ENCODE measurements at places on chromosomes 4 and X.

DNA sequence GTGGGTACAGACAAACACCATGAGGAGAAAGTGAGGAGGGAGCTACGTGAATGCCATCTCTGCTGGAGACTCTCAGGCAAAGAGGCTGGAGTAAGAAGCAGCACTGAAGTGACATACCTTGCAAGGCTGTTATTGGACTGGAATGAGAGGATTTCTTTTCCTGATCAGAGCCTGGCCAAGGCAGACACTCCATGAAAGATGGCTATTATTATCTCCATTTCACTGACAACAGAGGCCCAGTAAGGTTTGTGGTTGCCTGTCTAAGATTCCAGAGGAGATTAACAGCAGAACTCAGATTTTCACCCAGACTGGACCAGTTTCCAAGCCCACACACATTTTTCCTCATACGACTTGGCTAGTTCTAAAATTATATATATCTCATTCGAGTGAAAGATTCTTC lies 162.0 kb upstream of the EOLA2 start:
- no peak for DNase-seq

DNA sequence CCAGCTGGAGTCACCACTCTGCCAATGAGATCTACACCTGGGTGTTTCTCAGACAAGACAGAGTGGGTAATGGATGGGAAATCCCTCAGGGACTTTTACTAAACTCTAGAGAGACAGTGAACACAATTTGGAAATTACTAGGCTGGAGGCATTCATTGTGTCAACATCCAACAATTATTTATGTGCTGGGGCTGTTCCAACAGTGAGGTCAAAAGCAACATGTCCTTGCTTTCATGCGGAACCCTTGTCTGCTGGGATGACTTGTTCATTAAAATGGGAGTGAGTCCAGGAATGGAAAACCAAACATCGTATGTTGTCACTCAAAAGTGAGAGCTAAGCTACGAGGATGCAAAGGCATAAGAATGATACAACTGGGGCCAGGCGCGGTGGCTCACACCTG lies 54.0 kb downstream of the DRD5 start:
- no peak for DNase-seq

DNA sequence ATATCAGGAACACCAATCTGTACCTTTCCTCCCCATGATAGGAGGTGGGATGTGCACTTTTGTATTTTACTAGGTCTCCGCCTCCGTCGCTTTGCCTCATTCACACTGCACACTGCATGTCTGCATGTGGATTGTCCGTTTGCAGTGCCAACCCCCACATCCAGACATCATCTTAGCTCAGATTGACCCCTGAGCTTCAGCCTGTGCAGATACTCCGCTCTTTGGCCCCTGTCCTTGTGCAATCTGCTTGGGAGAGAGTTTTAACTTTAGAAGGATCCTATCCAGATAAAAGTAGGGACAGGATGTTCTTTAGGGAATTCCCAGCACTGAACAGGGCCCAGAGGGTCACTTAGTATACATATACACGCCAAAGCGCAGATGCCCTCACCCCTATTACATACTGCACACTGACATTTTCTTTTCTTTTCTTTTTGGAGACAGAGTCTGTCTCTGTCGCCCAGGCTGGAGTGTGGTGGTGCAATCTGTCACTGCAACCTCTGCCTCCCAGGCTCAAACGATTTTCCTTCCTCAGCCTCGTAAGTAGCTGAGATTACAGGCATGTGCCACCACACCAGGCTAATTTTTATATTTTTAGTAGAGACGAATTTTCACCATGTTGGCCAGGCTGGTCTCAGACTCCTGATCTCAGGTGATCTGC lies 43.3 kb upstream of the FBXW7 start:
- no peak for DNase-seq

GRCh38 chr4:121030711-121031110 lies 41.6 kb downstream of the NDNF start:
- no peak for DNase-seq

- DNase-seq = no peak
Observed at GRCh38 chr4:184424993-184425758, 49.2 kb downstream of the IRF2 start.

- DNase-seq = no peak
Observed at GRCh38 chr4:52910115-52910514, 48.0 kb downstream of the RASL11B start.

- no peak for DNase-seq
Observed at GRCh38 chr4:78764498-78764961, 11.6 kb upstream of the BMP2K start.

DNA sequence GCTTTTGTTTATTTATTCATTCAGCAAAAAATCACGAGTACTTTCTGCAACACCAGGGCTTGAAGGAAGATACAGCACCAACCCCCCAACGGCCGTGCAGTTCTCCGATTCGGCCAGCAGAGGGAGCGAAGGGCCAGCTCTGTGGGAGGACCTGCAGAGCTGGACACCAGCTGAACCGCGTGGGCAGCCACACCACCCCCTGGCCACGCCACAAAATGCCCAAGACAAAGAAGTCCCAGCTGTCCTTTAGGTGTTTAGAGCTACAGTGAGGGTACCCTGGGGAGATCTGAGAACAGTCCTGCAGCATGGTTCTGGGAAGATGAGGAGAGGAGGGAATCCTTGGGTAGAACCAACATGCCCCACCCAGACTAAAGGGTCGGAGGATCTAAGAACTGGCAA lies 83.1 kb downstream of the RELL1 start:
- DNase-seq = peak; percentile 52

DNA sequence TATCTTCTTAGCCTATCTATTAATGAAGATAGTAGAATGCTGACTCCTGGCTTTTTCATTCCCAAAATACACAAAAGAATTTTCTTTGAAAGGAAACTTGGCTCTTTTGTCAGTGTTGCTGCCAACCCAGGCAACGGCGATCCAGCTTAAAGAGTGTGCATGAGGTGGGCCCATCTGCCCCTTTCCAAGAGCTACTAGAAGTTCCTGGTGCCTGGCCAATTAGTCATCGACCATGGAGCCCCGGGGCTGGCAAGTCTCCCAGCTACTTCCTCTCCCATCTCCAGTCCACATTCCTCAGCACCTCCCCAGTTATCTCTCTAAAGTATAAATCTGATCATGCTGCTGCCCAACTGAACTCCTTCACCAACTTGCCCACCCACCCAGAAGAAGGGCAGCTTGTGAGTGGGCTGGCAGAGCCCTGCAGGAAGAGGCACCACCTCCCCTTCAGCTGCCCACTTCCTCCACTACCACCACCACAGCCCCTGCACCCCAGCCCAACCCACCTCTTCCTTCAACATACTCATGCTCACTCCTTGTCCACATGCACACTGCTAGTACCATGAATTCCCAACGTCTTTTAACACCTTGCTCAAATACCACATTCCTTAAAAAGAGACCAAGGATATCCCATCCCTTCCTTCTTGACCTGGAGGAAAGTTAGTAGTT lies 158.2 kb upstream of the MAP3K15 start:
- no peak for DNase-seq
